ENCODE measurements at places on chromosomes 4 and X. TPM values are rescaled to one million over a fixed set of nuclear protein-coding genes. Genes with fewer than 3 reads are reported as not detected.

DNA sequence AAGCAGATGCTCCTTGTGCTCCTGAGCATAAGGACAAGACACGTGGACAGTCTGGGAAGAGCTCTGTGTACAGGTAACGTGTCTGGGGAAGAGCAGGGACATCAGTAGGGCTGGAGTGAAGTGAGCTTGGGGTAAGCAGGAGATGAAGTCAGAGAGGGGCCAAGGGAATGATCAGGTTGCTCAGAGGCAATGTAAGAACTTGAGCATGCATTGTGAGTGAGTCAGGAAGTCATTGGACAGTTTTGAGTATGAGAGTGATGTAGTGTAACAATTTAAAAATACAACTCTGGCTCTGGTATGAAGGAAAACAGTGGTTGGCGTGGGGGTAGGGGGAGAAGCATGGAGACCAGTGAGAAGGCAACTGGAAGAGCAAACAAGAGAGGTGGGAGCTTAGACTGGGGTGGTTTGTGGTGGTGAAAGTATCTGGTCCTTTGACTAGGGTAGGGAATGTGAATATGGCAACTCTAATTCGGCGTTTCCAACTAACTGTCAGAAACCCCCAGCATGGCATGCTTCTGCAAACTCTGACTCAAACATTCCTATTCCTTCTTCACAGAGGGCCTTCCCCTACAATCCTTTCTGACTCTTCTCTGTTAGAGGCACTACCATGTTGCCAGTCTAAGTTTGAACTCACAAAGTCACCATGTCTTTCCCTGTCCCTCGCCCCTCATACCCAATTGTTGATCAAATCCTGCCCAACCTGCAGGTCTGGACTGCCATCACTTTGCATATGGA, 57.2 kb downstream of the STBD1 start:
- no peaks in the 10 kb centered on the region for H3K27me3 ChIP-seq
- DNase-seq, result no peak
- no peak overlapping the region for H3K27ac ChIP-seq
- peaks cover 7% of the 10 kb centered on the region for H3K36me3 ChIP-seq

Gene MAGEA8
- not detected for total RNA-seq

Gene RPA4
- total RNA-seq, result 1.9 TPM

DNA sequence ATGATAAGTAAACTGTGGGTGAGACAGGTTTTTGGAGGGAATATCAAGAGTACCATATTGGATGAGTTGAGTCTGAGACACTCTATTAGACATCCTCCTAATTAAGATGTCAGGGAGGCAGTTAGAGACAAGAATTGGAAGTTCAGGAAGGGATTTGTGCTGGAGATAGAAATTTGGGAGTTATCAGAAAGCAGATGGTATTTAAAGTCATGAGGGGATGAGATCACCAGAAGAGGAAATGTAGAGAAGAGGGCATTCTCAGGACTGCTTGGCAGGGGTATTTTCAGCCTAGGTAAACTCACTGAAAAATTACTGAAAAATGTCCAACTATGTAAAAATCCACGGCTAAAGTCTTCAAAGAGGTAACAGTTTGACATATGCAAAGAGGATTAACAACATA, 161.6 kb upstream of the PGRMC2 start:
- H3K27ac ChIP-seq, result no peak overlapping the region
- H3K36me3 ChIP-seq, result no peaks in the 10 kb centered on the region
- peaks cover 2% of the 10 kb centered on the region for H3K4me1 ChIP-seq
- H3K27me3 ChIP-seq, result peaks cover 2% of the 10 kb centered on the region
- no peak for DNase-seq
- H3K4me3 ChIP-seq, result no peak overlapping the region

- no peak for DNase-seq
- peaks cover 16% of the 10 kb centered on the region for H3K36me3 ChIP-seq
- H3K27ac ChIP-seq, result no peak overlapping the region
- no peaks in the 10 kb centered on the region for H3K27me3 ChIP-seq
- H3K4me3 ChIP-seq, result no peak overlapping the region
Observed at GRCh38 chrX:153336988-153337387, 3.0 kb downstream of the ZNF275 start.

DNA sequence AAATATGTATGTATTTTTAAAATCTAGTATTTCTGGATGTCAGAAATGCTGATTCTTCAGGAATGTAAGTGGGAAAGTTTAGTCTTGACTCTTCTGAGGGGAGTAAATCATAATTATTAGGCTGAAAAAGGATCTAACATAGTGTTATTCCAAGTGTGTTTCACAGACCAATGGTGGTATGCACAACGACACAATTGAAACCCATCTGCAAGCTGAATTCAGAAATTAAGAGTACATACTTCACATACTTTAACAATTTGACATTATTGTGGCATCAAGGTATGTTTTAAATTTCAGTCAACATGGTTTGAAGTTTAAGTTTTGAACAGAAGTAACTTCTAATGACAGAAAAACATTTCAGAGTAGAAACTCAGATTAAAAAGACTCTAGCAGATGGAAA, 236.7 kb downstream of the SLC7A11 start:
- no peaks in the 10 kb centered on the region for H3K4me1 ChIP-seq
- H3K27ac ChIP-seq, result no peak overlapping the region
- H3K4me3 ChIP-seq, result no peak overlapping the region
- H3K36me3 ChIP-seq, result no peaks in the 10 kb centered on the region
- H3K27me3 ChIP-seq, result no peaks in the 10 kb centered on the region

DNA sequence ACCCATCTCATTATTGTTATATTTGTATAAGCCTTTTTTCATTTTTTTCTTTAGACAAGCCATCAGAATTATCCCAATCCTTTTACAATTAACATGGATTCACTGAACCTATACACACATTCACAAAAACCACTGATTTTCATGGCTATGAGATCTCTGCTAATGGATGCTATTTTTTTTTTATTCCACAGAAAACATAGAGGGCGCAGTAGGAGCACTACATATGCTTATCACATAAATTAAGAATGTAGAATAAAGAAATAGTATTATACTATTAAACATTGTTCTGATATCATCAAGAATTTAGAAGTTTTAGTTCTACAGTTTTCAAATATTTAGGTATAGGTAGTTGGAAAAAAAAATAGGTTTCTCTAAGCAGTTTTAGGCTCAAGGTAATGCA, 1477.4 kb downstream of the ARAP2 start:
- H3K36me3 ChIP-seq, result no peaks in the 10 kb centered on the region
- H3K27me3 ChIP-seq, result peaks cover 2% of the 10 kb centered on the region
- no peak overlapping the region for H3K27ac ChIP-seq
- no peak for DNase-seq
- no peaks in the 10 kb centered on the region for H3K4me1 ChIP-seq
- no peak overlapping the region for H3K4me3 ChIP-seq

Gene USP17L10
- not detected for total RNA-seq

Gene TBC1D1
- total RNA-seq, result 139 TPM

DNA sequence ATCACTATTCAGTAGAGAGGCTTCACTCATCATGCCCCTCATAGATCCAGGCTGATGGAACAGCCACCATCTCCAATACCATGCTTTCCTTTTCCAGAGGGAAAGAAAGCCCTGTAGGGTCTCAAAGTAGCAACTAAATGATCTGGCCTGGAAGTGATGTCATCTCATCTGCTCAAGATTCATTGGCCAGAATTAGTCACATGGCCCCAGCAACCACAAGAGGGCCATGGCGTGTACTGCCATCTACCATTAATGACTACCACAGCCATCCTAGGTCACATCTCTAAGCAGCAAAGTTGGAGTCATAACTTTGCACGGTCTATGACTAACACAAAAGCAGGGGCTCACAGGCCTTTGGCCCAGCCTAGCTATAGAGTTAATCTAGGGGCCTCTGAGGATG, 194.8 kb downstream of the KIT start:
- no peak overlapping the region for H3K4me3 ChIP-seq
- DNase-seq, result no peak
- H3K27me3 ChIP-seq, result peaks cover 1% of the 10 kb centered on the region
- peaks cover 4% of the 10 kb centered on the region for H3K4me1 ChIP-seq
- H3K27ac ChIP-seq, result no peak overlapping the region

DNA sequence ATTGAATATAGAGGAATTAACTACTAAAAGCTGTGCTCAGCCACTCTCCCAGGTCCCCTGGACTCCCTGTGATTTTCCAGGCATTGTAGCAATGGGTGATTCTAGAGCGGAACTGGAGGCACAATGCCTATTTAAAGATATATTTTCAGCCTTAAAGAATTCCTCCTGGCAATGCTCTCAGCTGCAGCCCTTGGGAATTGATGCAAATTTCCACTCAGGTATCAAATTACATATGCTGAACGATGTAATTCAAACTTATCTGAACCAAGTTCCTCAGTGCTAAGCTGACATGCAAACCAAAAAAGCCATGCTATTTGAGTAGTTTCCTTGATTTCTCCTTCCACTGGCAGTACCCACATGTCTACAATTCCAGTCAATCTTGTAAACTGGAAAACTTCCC, 86.3 kb upstream of the GABRA3 start:
- H3K4me3 ChIP-seq, result no peak overlapping the region
- H3K27me3 ChIP-seq, result no peaks in the 10 kb centered on the region
- H3K36me3 ChIP-seq, result no peaks in the 10 kb centered on the region

Gene VSIG4
- total RNA-seq, result not detected

Gene GSX2
- not detected for total RNA-seq

Gene HEPH
- 106 TPM for total RNA-seq

- H3K27ac ChIP-seq, result peak overlapping the region; percentile 53
- DNase-seq, result no peak
- no peaks in the 10 kb centered on the region for H3K36me3 ChIP-seq
- H3K4me1 ChIP-seq, result peaks cover 17% of the 10 kb centered on the region
- H3K27me3 ChIP-seq, result no peaks in the 10 kb centered on the region
Observed at GRCh38 chr4:18440527-18441202, 419.1 kb upstream of the LCORL start.

DNA sequence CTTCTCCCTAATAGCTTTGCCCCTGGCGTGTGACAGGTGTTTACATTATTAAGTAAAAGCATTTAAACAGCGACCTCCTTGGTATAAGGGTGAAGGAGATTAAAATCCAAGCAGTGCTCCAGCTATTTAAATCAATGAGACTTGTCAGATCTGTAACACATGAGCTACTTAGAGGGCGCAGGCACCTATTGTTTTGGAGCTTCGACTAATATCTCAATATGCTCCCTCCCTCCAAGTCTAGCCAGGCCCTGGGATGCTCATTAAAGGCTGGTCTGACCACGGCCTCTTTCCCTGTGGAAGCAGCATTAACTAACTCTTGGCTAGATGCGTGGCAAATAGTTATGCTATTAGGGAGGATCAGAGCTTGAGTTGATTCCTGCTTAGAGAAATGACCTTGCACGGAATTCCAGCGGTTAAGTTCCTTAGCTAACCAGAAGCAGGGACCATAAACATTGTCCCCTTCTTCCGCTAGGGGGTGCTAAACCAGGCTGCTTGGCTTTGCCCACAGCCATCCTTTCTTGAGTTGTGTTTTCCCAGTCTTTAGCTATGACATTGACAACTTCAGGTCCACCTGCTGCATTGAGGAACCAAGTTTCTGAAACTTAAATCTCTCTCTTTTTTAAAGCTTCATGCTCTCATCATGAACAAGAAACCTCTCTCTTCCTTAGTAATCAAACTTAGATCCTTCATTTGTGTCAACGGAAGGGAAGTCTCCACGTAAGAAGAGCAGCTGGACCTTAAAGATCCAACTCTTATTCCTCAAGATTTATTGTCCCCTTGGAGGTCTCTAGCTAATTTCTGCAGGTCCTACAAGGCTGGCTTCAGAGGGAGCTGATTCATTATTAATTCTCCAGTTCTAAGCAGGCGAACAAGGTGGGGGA, 80.7 kb upstream of the IGFBP7 start:
- H3K27me3 ChIP-seq, result peaks cover 3% of the 10 kb centered on the region
- DNase-seq, result peak; percentile 68
- peaks cover 5% of the 10 kb centered on the region for H3K4me1 ChIP-seq
- H3K36me3 ChIP-seq, result no peaks in the 10 kb centered on the region
- no peak overlapping the region for H3K4me3 ChIP-seq

DNA sequence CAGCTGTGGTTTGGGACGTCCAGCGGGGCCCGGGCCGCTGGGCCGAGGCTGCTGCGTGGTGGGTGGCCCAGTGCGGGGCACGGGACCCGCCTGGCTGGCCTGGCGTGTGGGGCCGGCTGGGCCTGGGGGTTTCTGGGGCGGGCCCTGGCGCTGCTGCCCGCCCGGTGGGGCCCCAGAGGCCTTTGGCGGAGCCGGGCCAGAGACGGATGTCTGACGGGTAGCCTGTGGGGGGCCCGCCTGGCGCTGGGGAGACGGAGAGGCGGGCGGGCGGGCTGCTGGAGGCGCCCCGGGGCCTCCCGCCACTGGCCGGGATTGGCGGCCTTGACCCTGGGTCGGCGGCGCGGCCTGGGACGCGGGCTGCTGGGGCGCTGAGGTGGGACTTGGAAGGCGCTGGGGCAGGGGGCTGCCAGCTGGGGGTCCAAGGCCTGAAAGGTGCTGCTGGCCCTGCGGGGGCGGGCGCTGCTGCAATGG, 8.1 kb upstream of the TIMP1 start:
- H3K4me3 ChIP-seq, result no peak overlapping the region
- H3K27ac ChIP-seq, result no peak overlapping the region
- peaks cover 12% of the 10 kb centered on the region for H3K4me1 ChIP-seq
- DNase-seq, result no peak

- peaks cover 15% of the 10 kb centered on the region for H3K36me3 ChIP-seq
- peak overlapping the region; percentile 100 for H3K4me3 ChIP-seq
- H3K27me3 ChIP-seq, result peaks cover 25% of the 10 kb centered on the region
- DNase-seq, result peak; percentile 67
- H3K4me1 ChIP-seq, result peaks cover 58% of the 10 kb centered on the region
- H3K27ac ChIP-seq, result peak overlapping the region; percentile 100
Observed at GRCh38 chr4:38667085-38667893, 3.3 kb downstream of the KLF3 start.

DNA sequence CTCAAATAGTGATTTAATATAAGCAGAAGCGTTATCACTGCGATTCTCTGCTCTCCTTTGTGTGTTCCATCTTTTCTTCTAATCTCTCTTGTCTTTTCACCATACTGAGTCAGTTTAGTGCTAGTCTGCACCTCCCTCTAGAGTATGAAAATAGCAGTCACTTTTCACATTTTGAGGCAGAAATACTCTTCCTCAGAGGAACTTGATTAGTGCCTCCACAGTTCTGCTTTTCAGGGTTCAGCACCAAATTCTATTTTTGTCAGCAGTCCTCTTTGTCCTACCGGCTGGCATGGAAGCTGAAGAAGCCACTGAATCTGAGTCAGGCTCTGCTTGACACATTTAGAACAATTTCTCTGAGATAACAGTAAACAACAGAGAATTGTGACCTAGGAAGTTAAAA, 49.7 kb upstream of the ANKRD17 start:
- no peak overlapping the region for H3K27ac ChIP-seq
- no peaks in the 10 kb centered on the region for H3K36me3 ChIP-seq
- H3K4me3 ChIP-seq, result no peak overlapping the region
- no peaks in the 10 kb centered on the region for H3K4me1 ChIP-seq

DNA sequence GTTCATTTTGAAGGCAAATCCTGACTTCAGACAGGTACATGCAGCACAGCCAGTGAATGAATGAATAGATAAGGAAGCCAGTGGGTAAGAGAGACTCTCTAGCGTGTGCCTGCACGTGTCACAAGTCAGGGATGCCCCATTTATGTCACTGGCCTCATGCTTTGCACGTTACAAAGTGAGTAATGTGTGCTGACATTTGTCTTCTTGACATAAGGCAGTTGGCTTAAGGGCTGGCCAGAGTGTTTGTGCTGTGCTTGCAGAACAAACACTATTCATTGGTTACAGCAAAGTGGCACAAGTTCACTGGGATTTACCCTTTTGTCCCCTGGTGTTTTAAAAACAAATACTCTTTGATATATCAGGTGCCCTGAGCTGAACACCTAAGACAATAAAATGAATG, 55.9 kb downstream of the CRMP1 start:
- no peaks in the 10 kb centered on the region for H3K27me3 ChIP-seq
- no peaks in the 10 kb centered on the region for H3K4me1 ChIP-seq
- H3K36me3 ChIP-seq, result peaks cover 38% of the 10 kb centered on the region
- no peak for DNase-seq
- no peak overlapping the region for H3K4me3 ChIP-seq
- no peak overlapping the region for H3K27ac ChIP-seq

Data from endothelial cell (in vitro differentiated cells).